ENCODE measurements at places on chromosomes 6 and 20.
A peak's percentile ranks its signal among the peaks of the same experiment; 100 is the strongest.

- DNase-seq = no peak
Observed at GRCh38 chr20:37337208-37337991, 8.5 kb upstream of the SRC start.

- DNase-seq = no peak
Observed at GRCh38 chr6:165858586-165858985, 195.5 kb upstream of the PDE10A start.

DNA sequence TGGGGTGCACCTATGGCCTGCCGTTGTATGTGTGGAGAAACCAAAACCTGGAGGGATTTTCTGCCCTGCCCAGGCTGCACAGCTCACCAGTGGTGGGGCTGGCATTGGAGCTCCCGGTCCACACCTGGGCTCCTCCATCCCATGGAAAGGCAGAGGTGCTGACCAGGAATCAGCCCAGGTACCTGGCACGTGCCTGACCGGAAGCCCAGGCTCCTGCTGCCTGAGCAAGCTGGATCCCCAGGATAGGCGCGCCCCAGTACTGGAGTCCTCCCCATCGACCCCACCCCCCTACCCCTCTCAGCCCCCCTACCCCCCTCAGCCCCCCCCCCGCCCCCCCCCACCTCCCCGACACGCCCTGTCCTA, 39.9 kb upstream of the HMGA1 start:
- DNase-seq = no peak

DNA sequence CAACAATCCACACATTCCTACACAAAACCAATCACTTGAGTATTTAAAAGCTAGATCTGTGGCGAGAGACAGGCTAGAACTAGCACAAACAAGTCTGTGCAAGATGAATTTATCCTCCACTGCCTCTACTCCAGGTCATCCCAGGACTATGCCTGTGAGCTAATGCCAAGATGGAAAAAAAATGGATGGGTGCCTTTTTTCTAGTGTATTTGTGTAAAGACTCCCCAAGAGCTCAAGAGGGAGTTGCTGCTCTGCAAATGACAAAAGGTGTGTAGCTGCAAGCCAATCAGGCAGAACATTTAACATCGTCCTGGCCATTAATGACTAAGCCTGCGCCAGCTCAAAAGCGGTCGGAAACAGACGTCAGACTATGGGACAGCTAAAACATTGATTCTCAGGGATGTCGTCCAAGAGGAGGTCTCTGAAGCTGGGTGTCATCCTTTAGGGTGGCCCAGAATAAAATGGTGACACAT, 21.9 kb downstream of the ATXN1 start:
- no peak for DNase-seq

DNA sequence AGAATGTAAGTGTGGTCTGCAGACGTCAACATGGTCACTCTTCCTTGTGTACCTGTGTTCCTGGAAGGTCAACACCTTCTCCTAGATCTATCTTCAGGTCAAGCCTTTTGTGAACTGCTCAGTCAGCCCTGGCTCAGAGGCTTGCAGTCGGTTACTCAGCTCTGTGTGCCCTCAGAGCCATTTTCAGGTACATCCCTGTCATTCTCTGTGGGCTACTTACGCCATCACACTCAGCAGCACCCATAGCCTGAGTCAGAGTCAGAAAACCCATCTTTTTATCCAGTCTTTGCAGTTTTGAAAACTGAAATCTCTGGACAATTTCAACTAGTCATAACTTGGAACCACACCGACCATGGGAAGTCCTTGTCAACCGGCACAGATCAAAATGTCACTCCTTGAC, 35.3 kb downstream of the TGM3 start:
- no peak for DNase-seq

DNA sequence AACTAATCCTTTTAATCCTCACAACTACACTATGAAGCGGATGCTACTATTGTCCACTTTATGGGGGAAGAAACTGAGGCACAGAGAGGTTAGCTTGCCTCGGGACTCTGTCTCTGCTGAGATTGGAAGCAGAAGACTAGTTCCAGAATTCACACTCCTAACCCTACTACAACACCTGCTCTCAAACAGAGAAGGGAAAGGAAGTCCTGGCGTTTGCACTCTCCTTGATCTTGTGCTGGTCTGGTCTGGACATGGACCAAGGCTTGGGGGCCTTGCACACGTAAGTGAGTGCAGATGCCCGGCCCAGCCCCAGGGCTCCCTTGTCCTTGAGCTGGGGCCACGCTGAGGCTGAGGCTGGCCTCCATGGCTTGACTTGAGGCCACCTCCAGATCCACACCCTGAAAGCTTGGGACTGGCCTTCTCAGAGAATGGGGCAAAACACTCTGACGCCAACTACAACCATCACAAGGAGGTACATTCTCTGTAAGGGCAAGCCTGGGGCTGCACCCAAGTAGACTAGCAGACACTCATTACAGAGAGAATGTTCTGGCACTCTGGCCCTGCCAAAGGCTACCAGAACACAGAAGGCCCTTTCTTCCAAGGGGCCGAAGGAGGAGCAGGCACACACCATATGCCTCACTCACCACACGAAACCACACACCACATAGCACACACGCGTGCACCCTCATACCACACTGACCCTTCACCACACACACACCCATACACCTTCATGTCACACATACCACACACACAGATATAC, 33.3 kb upstream of the EZR start:
- DNase-seq = no peak

DNA sequence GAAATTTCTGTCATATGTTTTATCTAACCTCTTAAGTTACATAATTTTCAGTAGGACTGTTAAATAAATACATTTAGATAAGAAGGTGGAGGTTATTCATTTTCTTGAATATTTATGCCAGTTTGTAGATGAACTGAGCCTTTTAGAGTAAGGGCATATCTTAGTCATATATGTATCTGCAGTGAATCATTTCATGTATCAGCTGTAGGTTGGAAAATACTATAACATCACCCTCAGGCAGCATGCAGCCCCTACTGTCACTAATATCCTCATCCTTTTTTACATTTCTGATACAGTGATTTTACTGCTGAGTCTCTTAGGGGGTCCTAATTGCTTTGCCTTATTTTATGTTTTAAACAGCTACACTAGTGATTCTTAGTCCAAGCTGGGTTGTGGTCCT, 19.5 kb upstream of the SUMO4 start:
- no peak for DNase-seq

- no peak for DNase-seq
Observed at GRCh38 chr6:164967102-164967501, 342.3 kb downstream of the C6orf118 start.

GRCh38 chr6:32244946-32245398, 21.1 kb upstream of the NOTCH4 start:
- peak; percentile 56 for DNase-seq

DNA sequence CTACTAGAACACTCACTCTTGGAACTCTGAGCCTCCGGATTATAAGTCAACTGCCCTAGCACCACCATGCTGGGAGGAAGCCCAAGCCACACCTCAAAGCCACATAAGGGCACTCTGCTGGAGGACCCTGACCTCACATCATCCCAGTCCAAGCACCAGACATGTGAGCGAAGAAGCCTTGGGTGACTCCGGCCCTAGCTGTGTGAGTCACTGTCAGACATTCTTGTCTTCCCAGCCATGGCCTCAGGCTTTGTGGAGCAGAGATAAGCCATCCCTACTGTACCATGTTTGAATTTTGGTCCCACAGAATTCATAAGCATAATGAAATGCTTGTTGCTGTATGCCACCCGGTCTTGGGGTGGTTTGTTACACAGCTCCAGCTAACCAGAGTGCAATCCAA, 247.7 kb downstream of the SOD2 start:
- DNase-seq = no peak

GRCh38 chr20:33192912-33193501, 24.1 kb upstream of the BPIFA3 start:
- no peak for DNase-seq

DNA sequence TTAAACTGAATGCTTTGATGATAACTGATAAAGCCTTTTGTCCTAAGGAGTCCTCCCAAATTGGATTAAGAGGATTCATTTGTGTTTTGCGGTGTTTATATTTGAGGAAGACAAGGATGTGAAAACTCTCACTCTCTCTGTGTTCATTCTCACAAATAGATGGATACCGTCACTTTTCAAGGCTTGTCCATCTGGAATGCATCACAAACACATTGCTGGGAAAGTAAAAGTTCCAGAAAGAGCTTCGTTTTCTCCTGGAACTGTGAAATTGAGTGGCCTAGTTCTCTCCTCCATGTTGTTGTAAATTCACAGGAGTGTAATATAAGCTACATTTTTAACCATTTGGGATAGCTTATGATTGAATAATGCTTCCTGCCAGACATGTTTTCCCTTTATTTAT, 581.6 kb upstream of the FLRT3 start:
- DNase-seq = no peak

DNA sequence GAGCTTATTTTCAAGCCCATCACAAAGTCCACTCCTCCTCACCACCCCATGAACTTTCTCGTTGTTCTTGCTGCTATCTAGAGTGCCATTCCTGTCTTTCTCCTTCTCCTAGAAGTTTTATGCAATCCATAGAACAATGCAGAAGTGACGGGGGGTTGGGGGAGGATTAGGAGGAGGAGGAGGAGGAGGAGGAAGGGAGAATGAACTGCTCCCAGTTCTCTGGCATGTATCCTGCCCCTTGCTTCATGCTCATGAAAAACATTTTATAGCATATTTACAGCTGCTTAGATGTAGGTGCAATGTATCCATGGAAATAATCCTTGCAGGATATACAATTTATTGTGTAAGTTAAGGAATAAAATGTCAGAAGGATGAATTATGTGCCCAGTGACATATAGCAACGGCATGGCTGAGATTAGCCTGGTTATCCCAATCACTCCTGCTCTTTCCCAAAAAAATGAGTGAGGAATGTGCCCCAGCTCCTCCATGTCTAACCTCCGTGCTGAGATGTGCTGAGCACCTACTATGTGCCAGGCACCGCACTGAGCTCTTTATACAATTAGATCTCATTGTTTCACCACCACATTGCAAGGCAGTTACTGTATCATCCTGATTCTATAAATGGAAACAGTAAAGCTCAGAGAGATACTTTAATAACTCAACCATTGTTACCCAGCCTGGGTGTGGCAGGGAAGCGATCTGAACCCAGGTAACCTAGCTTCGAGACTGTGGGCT, 41.6 kb upstream of the TFAP2C start:
- no peak for DNase-seq

DNA sequence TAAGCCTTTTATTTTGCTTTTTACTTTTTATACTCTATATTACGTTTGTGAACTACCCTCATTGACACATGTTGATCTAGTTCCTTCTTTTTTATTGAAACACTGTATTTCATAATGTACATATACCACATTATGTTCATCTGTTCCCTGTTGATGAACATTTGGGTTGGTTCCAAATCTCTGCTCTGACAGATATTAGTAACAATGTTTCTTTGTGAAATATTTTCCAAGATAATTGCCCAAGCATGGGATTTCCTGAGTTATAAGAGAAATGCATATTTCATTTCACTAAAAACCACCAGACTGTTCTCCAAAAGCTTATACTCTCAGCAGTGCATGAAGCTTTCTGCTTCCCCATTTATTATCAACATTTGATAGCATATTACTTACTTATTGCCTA, 44.2 kb upstream of the TNFRSF21 start:
- no peak for DNase-seq

DNA sequence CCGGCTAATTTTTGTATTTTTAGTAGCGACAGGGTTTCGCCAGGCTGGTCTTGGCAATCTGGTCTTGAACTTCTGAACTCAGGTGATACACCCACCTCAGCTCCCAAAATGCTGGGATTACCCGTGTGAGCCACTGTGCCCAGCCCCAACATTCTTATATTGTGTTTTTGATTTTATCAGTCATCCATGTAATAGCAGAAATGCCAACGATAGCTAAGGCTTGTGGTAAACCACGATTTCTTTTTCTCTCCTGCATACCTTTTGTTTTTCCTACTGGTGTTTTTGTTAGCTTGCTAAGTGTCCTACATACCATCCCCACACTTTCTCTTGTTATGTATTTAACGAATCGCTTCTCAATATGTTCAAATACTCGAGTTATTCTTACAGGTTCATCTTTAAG, 12.1 kb downstream of the PHACTR2 start:
- DNase-seq = no peak

- no peak for DNase-seq
Observed at GRCh38 chr6:88920774-88921733, 42.4 kb downstream of the RNGTT start.

DNA sequence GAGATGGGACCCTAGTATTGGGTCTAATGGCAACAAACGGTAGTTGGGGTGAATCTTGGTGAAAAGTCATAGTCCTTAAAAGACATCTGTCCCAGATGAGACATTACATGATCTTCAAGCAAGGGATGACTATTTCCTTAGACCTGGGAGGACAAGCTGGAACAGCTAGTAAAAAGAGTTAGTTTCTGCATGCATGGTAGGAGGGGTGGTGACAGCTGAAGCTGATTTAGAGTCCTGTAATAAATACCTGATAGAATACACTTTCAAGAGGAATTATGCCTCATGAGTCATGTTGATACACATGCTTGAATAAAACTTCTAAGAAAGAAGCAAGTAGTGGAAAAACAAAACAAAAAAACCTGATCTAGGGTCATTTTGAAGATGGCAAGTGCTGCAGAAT, 247.4 kb downstream of the CD109 start:
- DNase-seq = no peak

GRCh38 chr6:54640911-54641310, 205.7 kb upstream of the FAM83B start:
- no peak for DNase-seq

Data from stimulated activated CD8-positive, alpha-beta memory T cell treated with anti-CD3 and anti-CD28 coated beads, Interleukin-15, amount 100 ng/mL, for 1 hour (primary cell).